ENCODE measurements at places on chromosomes 6 and 20. TPM values are rescaled to one million over a fixed set of nuclear protein-coding genes. Genes with fewer than 3 reads are reported as not detected.

- peaks cover 2% of the 10 kb centered on the region for H3K4me1 ChIP-seq
- H3K36me3 ChIP-seq = no peaks in the 10 kb centered on the region
- H3K4me3 ChIP-seq = no peak overlapping the region
- no peaks in the 10 kb centered on the region for H3K27me3 ChIP-seq
Measured at GRCh38 chr6:121426686-121427085, 8.8 kb upstream of the GJA1 start.

DNA sequence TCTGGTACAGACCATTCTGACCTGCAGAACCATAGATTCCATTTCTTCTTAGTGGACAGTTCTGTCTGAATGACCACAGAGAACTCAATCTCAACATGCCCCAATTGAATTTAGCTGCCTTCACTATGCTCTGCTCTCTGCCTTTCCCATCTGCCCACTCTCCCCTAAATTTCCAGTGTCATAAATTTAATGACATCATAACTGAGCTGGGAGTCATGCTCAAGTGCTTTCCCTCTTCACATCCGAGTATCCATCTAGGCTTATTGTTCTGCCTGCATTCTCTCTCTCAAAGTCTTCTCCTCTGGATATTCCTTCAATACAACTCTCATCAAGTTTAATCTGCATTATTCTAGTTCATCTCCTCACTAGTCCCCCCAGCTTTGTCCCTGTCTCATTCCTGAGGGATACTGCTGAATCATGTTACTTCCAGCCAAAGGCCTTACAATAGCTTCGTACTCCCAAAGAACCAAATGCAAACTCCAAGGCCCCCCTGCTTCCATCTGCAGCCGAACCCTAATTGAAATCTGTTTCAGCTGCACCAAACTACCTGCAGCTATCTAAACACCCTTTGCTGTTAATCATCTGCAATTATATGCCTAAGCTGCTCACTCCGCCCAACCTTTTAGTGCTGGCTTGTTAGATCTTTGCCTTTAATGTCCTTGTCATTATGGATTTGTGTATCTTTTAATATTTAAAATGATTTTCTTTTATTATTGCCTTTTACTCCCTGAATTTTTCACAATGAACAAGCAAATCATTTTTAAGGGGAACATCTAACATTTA is 46.1 kb downstream of the SLC35B3 start:
- no peaks in the 10 kb centered on the region for H3K27me3 ChIP-seq
- H3K4me3 ChIP-seq = no peak overlapping the region
- DNase-seq = no peak

DNA sequence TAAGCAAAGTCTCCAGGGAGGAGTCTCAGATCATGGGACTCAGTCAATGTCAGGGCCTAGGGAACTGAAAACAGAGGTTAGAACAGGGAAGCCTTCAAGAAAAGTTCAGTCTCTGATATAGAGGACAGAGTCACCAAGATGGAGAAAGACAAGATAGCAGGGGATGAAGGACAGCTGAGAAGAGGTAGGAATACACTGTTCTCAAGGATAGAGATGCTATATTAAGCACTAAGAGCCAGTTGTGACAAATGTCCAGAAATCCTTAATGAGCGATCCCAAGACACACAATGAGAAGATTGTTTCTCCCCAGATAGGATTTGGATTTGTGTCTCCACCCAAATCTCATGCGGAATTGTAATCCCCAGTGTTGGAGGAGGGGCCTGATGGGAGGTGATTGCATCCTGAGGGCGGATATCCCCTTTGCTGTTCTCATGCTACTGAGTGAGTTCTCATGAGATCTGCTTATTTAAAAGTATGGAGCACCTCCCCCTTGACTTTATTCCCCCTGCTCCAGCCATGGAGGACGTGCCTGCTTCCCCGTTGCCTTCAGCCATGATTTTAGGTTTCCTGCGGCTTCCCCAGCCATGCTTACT is 168.2 kb downstream of the AKAP7 start:
- H3K27ac ChIP-seq = no peak overlapping the region
- H3K4me1 ChIP-seq = peaks cover 3% of the 10 kb centered on the region
- peaks cover 2% of the 10 kb centered on the region for H3K27me3 ChIP-seq
- DNase-seq = no peak

Gene LGSN
- total RNA-seq = not detected

GRCh38 chr6:130453230-130453629 is 87.4 kb downstream of the TMEM200A start:
- DNase-seq = no peak
- no peaks in the 10 kb centered on the region for H3K4me1 ChIP-seq
- no peaks in the 10 kb centered on the region for H3K27me3 ChIP-seq

Gene LMBRD1
- total RNA-seq = 35.5 TPM

Gene BACH2
- total RNA-seq = 96.4 TPM

Gene TRDN
- total RNA-seq = not detected

DNA sequence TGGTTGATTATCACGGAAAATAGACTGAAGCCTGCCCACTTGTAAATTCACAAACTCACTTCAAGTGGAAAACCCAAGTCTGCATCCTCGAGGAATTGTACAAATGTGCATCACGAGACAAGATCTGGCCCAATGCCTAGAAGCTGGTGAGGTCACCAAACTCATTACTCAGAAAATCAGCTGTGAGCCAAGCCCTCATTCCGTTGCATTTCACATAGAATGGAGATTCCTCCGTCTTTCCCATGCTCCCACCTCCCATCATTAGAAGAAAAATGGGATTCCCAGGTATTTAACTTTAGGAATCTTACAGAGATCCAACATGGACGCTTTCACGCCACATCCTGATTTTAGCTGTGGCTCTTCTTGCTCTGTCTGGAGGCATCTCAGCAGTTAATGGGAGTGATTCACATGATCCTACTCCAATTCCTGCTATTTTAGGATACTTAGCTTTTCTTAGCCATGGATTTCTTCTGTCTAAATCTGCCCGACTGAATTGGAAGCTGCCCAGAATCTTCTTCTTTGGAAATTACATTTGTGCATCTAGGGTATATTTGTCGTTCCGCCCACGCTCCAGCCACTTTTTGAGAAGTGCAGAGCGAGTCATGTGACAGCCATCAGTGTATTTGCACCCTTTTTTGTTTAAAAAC is 68.7 kb upstream of the STMND1 start:
- DNase-seq = no peak
- no peaks in the 10 kb centered on the region for H3K4me1 ChIP-seq
- H3K4me3 ChIP-seq = no peak overlapping the region
- H3K36me3 ChIP-seq = no peaks in the 10 kb centered on the region
- H3K27ac ChIP-seq = no peak overlapping the region

DNA sequence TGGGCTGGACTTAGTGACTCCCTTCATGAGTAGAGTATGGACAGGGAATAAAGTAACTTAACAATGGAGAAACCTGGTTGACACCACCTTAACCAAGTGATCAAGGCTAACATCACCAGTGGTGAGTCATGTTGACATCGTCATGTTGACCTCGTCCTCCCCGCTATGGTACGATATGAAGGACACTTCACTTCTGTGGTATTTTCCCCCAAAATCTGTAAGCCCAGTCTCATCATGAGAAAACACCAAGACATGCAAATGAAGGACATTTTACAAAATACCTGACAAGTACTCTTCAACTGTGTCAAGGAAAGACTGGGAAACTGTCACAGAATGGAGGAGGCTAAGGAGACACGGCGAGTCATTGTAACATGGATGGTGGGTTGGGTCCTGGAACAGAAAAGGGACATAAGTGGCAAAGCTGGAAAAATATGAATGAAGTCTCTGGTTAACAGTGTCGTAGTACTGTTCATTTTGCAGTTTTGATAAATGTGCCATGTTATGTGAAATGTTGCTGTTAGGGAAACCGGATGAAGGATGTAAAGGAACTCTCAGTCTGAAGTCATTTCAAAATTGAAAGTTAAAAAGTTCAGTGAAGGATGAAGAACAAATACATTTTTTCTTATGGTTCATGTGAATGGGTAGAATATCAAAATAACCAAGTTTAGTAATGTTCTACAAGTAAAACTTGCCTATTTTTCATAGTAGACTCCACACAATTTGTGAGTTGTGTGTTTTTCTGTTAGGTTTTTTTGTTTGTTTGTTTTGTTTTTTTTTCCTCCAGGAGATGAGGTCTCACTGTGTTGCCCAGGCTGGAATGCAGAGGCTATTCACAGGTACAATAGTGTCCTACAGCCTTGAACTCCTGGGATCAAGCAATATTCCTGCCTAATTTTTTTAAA is 247.5 kb downstream of the TMEM242 start:
- H3K27me3 ChIP-seq = peaks cover 11% of the 10 kb centered on the region
- H3K4me1 ChIP-seq = peaks cover 31% of the 10 kb centered on the region
- DNase-seq = no peak
- no peaks in the 10 kb centered on the region for H3K36me3 ChIP-seq

DNA sequence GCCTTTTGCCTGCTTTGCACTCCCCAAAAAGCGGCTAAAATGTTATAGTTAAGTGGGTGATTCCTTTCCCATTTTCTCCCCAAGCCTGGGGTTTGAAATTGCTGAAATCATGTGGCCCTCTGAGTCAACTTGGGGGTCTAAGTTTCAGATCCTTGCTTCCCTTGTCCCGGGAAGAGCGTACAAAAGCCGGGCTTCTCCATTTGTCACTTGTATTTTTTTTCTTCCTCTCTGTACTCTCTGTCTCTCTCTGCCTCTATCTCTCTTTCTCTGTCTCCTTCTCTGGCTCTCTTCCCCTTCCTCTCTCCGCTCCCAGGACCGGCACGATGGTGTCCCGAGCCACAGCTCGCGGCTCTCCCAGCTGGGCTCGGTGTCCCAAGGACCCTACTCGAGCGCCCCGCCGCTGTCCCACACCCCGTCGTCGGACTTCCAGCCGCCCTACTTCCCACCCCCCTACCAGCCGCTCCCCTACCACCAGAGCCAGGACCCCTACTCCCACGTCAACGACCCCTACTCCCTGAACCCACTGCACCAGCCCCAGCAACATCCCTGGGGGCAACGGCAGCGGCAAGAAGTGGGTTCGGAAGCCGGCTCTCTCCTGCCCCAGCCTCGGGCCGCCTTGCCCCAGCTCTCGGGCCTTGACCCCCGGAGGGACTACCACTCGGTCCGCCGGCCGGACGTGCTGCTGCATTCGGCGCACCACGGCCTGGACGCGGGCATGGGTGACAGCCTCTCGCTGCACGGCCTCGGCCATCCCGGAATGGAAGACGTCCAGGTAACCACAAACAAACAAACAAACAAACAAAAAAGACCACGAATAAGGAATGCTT is 4.6 kb downstream of the TFAP2B start:
- H3K4me1 ChIP-seq = peaks cover 7% of the 10 kb centered on the region
- no peak for DNase-seq
- H3K27me3 ChIP-seq = peaks cover 49% of the 10 kb centered on the region
- H3K36me3 ChIP-seq = peaks cover 3% of the 10 kb centered on the region
- no peak overlapping the region for H3K27ac ChIP-seq

Gene SMIM26
- total RNA-seq = 35.7 TPM

DNA sequence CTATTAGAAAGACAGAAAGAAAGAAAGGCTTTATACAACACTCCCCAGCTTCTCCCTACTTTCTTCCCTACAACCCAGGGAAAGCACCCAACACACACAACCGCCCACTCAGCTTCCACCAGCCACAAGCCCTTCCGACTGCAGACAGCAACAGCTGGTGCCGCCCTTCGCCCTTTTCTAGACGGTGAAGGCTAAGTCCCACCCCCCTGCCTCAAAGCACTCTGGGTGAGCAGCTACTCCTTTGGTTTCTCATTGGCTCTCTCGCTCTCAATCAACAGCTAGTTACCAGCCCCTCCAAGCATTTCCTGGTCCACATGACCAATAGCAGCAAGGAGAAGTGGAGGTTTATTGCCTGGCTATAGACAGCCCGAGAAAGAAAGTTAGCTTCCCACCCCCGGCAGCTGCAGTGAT is 230.1 kb upstream of the MOCS1 start:
- DNase-seq = no peak
- no peak overlapping the region for H3K27ac ChIP-seq
- H3K36me3 ChIP-seq = no peaks in the 10 kb centered on the region
- H3K4me1 ChIP-seq = no peaks in the 10 kb centered on the region
- no peak overlapping the region for H3K4me3 ChIP-seq

DNA sequence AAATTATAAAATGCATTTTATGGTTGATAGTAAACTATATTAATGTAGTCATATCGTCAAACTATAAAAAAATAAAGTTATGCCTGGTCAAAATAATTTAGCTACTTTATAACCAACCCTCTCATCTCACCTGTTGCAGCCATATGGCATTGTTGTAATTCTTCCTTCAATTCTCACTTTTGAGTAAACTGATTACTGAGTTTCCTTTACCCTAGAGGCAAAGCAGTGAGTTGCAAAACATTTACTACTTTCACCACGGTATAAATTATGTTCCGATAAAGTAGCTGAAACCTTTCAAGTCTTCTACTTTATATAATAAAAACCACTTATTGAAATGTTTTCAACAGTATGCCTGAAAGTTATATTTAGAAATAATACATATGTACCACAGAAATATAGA is 113.8 kb downstream of the AHI1 start:
- DNase-seq = no peak
- no peaks in the 10 kb centered on the region for H3K36me3 ChIP-seq
- H3K27ac ChIP-seq = no peak overlapping the region
- no peaks in the 10 kb centered on the region for H3K4me1 ChIP-seq
- H3K27me3 ChIP-seq = no peaks in the 10 kb centered on the region
- H3K4me3 ChIP-seq = no peak overlapping the region

DNA sequence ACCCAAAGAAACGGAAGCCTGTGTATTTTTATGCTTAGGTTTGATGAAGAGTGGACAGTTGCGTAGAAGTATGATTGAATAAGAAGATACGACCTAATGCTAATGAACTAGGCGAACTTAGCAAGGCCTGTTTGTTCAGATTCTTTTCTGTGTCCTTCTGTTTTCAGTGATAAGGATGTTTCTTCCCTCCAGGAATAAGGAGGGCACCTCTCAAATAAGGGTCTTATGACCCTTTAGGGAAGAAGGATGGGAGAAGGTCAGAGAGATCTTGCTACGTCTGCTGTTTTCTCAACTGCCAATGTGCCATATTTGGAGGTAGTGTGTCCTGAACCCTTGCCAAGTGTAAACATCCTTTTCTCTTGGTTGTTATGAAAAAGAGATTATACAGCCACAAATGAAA is 524.8 kb downstream of the UTRN start:
- no peaks in the 10 kb centered on the region for H3K4me1 ChIP-seq
- no peak overlapping the region for H3K27ac ChIP-seq
- no peaks in the 10 kb centered on the region for H3K27me3 ChIP-seq
- DNase-seq = no peak

DNA sequence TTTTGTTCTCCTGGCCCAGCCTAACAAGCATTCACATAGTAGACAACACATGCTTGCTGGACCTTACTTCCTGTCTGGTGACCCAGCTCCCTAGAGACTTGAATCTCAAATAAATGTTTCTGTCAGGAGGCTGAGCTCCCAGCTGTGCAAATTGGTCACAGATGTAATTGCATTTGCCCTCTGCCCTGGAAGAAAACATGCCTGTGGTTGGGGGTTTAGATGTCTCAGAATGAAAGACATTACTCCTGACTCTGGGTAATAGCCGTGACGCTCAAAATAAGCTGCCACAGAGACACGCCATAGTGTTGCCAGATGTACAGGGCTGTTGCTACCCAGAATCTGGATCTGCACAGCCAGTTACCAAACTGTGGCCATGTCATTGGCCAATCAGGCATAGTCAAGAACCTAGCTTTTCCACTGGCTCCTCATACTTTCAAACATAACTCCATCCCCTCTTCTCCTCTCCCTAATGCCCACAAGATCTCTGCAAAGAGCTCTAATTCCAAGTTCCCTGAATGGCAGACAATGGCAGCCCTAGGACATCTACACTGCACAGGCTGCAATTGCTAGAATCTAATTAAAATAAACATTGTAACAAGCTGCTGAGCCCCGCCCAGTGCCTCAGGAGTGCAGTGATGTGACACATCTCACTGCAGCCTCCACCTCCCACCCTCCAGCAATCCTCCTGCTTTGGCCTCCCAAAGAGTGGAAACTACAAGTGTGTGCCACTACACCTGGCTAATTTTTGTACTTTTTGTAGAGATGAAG is 32.8 kb upstream of the GMPR start:
- H3K27me3 ChIP-seq = peaks cover 5% of the 10 kb centered on the region
- peaks cover 27% of the 10 kb centered on the region for H3K4me1 ChIP-seq
- no peaks in the 10 kb centered on the region for H3K36me3 ChIP-seq
- DNase-seq = peak; percentile 32
- peak overlapping the region; percentile 88 for H3K27ac ChIP-seq
- H3K4me3 ChIP-seq = peak overlapping the region; percentile 21
